Bone marrow (tissue), 2 donors: ENCODE measurements at places on chromosomes 7 and 10.

DNA sequence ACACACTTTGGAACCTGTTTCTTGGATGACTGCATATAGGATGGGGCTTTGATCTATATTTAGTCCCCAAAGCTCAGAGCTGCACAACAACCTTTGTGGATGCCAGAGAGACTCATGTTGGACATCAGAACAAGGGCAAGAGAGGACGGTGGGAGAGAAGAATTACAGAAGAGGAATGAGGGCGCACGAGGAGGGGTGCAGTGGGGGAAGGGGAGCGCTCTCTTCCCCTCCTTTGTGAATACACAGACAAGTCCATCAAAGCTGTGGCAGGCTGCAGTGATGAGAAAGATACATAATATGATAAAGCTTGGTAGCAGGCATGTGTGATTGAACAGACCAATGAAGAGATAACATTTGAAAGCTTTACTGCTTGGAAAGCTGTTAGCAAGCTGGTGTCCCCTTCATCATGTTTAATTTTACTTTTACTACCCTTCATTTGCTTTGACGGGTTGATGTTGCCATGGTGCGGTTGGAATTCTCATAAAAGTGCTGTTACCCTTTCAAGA lies 857.8 kb downstream of the KCNMA1 start:
- no peak for DNase-seq

DNA sequence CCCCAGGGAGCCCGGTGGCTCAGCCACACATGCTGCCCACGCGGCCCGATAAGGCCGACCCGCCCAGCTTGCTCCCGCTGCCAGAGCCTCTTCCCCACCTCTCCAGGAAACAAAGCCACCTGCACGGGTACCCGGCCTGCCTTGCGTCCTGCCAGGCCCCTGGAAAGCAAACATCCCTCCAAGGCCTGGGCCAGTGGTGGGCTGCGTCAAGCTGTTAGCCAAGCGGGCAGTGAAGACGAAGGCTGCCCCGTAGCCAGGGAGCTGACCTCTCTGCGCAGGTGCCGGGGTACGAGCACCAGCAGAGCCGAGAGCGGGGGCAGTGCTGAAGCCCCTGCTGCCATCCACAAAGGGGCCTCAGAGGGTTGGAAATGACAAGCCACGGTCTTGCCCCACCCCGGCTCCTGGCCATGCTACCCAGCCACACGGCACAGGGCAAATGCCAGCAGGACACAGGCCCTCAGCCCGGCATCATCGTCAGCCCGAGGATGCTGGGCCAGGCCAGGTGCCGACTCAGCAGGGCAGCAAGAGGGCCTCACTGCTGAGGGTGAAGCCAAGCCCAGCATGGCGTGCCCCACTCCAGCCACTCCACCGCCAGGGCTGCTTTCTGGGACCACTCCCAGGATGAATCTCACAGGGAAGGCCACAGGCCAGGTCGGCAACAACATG lies 140.0 kb downstream of the PTPRN2 start:
- DNase-seq: no peak

DNA sequence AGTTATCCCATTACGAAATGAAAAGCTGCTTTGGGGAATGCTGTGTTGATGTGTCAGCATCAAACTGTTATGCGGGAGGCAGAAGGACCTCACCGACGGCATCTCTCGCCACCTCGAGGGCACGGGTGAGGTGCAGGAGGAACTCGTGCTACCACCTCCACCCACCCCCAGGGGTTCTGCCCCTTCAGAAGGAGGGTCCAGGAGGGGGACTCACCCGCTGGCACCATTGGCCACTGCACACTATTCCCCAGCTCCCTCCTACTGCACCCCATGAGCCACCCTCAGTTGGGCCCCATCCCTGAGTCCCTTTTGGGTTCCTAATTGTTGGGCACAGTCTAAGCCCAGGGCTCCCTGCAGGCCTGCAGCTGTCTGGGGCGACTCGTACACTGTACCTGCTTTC lies 236.6 kb downstream of the PTPRN2 start:
- no peak for DNase-seq

DNA sequence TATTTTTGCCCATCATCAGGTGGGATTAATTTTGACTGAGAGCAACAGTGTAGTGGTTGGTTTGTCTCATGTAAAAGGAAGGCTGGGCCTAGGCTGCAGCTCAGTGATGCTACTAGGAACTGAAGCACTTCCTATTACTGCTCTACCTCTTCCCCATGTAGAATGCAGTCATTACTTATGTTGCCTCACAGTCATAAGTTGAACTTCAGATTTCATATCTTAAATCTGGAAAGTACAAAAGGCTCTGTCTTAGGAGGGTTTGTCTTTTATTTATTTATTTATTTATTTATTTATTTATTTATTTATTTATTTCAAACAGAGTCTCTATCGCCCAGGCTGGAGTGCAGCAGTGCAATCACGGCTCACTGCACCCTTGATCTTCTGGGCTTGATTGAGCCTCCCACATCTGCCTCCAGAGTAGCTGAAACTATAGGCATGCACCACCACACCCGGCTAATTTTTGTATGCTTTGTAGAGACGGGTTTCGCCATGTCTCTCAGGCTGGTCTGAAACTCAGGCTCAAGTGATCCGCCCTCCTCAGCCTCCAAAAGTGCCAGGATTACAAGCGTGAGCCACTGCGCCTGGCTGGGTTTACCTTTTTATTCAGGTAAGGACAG lies 721.7 kb upstream of the GALNT17 start:
- DNase-seq: no peak

- no peak for DNase-seq
Observed at GRCh38 chr10:3427347-3427746, 254.8 kb upstream of the PITRM1 start.

- DNase-seq: no peak
Observed at GRCh38 chr10:5619362-5620211, 46.8 kb downstream of the ASB13 start.

GRCh38 chr7:153061910-153062528 lies 302.5 kb downstream of the ACTR3B start:
- DNase-seq: no peak

DNA sequence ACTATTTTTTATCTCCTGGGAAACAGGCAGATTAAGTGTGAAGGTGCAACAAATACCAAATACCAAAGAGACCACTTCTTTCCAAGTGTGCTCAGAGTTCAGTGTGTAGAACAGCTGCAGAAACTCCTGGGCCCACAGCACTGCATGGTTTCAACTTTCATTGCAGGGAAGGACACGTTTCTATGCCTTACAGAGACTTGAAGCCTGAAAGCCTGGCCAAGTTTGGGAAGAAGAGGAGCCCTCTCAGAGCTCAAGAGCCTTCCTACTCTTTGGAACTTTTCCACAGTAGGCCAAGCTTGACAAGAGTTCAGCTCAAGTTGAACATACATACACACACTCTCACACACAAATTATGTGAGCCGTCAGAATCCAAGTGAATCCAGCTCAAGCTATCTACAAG lies 2.5 kb downstream of the HOXA4 start:
- DNase-seq: no peak

- no peak for DNase-seq
Observed at GRCh38 chr7:37971491-37971890, 51.1 kb downstream of the EPDR1 start.

DNA sequence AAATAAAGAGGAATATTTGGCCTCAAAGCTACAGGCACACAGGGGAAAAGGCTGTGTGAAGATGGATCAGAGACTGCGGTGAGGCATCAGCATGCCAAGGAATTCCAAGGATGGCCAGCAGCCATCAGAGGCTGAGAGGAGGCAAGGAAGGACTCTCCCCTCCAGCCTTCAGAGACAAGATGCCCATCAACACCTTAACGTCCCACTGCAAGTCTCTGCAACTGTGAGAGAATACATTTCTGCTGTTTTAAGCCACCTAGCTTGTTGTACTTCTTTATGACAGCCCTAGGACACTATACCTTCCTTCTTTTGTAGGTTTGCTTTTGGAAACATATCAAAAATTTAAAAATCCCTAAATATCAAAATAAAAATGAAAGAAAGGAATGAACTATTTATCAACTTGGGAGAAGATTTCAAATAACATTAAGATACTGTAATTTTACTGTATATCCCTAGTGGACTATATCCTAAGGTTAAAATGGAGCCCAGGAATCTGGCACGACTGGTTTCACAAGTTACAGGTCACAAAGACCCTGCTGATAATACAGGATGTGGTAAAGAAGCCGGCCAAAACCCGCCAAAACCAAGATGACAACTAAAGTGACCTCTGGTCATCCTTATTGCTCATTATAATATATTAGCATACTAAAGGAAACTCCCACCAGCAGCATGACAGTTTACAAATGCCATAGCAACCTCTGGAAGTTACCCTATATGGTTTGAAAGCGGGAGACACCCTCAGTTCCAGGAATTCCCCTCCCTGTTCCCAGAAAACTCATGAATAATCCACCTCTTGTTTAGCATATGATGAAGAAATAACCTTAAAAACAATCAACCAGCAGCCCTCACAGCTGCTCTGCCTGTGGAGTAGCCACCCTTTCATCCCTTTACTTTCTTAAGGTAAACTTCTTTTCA lies 185.2 kb downstream of the AVL9 start:
- DNase-seq: no peak

DNA sequence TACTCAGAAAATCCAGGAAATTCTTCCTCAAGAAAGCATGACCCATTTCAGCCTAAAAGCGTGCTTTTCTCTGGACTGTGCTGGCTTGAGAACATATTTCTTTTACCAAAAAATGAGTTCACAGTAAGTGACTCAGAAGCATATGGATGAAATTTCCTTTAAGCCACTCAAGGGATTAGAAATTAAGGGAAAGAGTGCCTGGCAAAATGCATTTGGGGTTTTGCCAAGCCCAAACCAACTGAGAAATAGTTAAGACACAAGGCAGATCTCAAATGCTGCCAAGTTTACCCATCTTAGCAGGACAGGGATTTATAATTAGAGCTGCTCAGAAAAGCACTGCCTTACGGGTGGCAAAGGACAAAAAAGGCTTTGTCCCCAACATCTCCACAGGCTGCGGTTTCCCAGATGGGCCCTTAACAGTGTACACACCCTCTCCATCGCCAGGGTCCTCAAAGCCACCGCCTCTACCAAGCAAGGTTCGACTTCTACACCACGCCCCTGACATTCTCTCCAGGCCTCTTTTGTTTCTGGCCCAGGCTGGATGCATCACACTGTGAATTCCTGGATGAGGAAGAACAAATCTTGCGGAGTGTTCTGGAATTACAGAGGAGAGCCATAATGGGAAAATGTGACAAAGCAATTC lies 30.1 kb upstream of the CDHR3 start:
- no peak for DNase-seq

DNA sequence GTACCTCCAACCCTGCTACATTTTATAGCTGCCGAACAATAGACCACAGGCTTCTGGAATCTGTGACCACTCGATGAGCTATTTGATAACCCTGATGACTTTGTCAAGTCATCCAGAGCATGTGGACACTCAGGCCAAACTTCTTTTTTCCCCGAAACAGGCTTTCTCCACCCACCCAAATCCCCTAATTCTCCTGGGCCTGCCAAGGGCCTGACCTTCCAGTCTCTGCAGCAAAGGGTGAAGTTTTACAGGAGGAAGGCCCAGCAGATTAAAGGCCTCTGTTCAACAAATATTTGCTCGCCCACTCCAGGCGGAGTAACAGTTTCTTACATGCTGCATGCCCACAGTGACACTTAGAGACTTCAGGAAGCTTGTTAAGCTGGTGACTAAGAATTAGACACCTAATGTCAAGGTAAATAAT lies 2.0 kb downstream of the JCAD start:
- no peak for DNase-seq

GRCh38 chr10:119734396-119735332 lies 8.8 kb downstream of the INPP5F start:
- no peak for DNase-seq

DNA sequence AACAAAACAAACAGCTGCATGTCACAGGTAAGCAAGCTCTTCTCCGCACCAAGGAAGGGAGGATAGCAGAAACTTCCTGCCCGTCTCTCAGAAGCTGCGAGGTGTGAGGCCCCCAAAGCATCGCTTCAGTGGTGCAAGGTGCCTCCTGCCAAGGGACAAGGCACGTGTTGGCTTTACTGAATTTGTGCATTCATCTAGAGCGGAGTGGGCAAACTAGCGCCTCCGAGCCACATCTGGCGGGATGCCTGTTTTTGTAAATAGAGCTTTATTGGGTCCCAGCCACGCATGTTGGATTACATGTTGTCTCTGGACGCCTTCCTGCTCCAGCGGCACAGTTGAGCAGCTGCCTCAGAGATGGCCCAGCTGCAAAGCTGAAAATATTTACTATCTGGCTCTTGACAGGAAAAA lies 27.7 kb downstream of the PHYH start:
- DNase-seq: no peak

GRCh38 chr10:3658766-3659165 lies 126.2 kb downstream of the KLF6 start:
- DNase-seq: no peak

DNA sequence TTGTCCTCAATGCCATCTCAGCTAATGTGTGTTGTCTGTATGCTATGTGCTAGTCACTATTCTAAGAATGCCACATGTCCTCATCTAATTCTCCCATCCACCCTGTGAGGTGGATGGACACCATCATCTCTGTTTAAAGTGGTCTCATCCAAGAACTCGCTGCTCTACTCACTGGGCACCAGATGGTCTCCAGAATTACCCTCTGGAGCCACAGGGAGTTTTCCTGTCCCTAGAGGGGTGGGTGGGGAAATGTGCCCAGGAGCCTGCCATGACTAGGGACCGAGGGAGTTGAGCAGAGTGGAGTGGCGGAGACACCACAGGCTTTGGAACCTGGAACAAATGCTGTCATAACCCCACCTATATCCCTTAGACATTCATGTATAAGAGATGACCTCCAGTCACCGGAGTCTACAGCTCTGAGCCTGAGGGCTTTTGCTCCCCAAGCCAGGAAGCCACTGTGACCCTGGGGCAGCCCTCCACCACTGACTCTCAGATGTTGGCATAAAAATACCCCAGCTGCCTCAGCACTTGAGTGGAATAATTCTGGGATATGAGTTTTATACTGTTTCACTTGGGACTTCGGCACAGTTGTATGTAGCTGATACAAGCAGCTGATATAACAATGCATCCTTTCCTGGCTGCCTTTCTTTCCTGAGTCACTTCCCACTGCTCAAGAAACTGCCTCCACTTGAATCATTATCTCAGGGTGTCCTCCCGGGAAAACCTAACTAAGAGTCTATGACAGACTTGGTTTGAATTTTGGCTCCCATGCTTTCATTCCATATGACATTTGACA lies 61.5 kb upstream of the RAPGEF5 start:
- DNase-seq: no peak

DNA sequence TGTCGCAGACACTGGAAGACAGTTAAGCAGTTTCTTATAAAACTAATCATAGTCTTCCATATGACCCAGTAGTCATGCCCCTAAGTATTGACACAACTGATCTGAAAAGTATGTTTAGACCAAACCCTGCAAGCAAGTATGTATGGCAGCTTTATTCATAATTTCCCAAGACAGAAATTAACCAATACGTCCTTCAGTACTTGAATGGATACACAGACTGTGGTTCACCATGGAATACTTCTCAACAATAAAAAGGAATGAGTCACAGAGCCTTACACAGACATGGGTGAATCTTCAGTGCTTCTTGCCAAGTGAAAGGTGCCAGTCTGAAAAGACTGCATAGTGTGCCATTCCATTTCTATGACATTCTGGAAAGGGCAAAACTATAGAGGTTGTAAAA lies 50.2 kb upstream of the AKR1E2 start:
- no peak for DNase-seq

DNA sequence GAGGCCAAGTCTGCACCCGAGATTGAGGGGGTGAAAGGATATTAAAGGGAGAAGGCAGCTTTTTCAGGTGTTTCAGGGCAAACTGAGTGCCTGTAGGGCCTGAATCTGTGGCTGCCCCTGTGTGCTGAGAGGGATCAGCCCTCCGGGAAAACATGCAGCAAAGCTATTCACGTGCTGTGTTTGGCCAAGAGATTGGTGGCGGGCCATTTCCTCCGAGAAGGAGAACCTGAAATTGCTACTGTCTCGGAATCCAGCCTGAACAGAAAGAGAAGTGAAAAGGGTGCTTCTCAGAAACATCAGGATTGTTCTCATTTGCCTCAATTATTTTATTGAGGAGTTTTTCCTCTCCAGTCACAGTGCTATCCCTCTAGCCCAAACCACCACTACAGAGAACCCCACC lies 16.0 kb downstream of the GIMAP5 start:
- DNase-seq: no peak
